Gastrocnemius medialis (tissue), 4 donors: ENCODE measurements at places on chromosomes 11 and 22. TPM values are rescaled to one million over a fixed set of nuclear protein-coding genes. Genes with fewer than 3 reads are reported as not detected.

The PVALB gene
- 1.2 TPM for total RNA-seq

The UPK3A gene
- total RNA-seq = 6.4 TPM

The FBLN1 gene
- 12.5 TPM for total RNA-seq

The MAJIN gene
- not detected for total RNA-seq

The MPZL2 gene
- total RNA-seq = 1.2 TPM

The SYT13 gene
- not detected for total RNA-seq

The PRG3 gene
- not detected for total RNA-seq

The C11orf52 gene
- 6.7 TPM for total RNA-seq

The MRGPRX1 gene
- not detected for total RNA-seq

The AP1B1 gene
- 44.6 TPM for total RNA-seq

DNA sequence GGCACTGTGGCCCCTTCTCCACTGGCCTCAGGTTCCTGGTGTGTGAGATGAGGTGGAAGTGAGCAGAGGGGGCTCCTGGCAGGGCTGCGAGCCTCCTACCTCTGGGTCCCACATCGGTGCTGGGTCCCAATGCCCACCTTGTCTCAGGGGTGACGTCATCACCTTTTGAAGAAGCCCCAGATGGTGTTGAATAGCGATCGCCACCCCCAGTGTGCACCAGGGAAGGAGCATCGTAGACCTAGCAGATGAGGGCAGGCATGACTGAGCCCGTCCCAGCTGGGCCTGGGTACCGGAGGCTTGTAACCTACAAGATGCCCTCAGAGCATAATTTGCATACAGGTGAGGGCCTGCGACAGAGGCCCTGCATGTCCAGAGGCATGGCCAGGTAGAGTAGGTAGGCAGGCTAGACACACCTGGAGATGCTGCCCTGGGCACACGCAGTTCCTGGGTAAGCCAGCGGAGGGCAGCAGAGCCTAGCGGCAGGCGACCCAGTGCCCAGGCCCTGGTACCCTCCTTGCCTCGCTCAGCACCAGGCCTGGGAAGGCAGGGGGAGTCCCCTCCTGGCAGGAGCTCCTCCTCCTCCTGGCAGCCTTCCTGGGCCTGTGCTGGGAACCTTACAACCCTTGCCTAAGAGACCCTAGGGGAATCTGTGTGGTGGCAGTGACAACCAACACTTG lies 52.5 kb downstream of the TPCN2 start:
- peak; percentile 36 for DNase-seq

DNA sequence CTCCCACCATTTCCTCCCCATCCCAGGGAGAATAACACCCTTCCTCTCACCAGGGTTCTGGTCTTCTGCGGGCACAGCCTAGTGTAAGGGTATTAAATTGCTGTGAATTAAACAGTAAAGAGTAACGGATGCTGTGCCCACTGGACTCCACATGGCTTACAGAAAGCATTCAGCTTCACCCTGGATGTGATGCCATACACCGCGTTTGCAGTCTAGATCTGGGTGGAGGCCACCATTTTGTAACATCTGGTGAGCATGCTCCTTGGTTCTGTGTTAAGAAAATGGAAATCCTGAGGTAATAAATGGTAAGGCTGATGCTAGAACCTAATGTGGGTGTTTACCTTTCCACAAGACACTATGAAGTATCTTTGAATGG lies 331.8 kb upstream of the B3GAT1 start:
- DNase-seq = no peak

DNA sequence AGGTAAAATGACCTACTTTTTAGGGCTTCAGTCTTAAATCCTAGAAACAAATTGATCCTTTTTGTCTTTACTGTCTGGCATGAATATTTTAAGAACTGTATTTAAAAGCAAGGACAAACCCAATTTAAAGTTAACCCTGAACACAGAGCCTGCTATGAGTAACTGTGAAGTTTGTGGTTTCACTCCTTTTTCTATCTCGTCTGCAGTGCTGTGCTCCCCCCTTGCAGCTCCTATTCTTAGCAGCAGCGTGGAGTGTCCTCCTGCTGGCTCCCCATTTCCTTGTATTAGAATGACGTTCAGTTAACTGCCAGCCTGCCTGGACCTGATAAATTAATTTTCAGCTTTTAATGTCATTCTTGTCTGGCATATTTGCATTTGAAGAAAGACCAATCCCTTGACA lies 40.0 kb upstream of the LRRC4C start:
- DNase-seq = no peak

- no peak for DNase-seq
Measured at GRCh38 chr22:49865156-49865555, 11.5 kb downstream of the ZBED4 start.

DNA sequence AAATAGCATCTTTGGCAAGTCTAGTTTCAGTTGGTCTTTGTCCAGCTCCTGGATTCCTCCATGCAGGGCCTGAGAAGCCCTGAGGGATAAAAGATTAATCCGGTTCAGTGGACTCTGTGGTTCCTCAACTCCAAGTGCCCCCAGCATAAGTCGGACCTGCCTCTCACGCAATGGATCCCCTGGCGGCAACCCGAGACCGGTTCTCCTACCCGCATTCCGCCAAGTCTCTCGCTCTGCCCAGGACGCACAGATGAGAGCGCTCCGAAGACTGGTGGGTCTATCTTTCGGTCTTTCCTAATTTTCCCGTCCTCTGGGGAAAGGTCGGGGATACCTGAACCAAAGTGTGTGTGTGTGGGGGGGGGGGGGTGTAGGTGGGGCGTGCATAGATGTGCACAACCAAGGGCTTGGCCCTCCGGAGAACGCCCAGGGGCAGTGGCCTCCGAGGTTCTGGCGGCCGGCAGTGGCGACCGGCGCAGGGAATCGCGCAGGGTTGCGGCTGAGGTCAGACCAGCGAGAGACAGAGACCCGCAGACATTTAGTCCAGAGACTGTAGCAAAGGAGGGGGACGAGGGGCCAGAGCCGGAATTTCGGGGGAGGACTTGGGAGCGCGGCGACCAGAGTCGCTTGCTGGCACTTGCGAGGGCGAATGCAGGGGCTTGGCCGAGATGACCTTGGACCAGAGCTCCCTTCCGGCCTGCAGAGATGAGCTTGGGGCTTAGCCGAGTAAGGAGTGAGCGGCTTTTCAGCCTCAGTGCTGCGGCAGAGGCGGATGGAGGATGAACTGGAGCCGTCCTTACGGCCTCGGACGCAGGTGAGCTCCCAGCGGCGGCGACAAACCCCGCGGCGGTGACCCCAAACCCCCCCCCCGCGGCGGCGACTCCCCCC lies 712 bp upstream of the SLC2A11 start:
- peak; percentile 61 for DNase-seq

GRCh38 chr11:72561856-72562255 lies 112.4 kb downstream of the PDE2A start:
- DNase-seq = no peak

- peak; percentile 74 for DNase-seq
Measured at GRCh38 chr11:125299061-125299615, 134.6 kb downstream of the PKNOX2 start.

DNA sequence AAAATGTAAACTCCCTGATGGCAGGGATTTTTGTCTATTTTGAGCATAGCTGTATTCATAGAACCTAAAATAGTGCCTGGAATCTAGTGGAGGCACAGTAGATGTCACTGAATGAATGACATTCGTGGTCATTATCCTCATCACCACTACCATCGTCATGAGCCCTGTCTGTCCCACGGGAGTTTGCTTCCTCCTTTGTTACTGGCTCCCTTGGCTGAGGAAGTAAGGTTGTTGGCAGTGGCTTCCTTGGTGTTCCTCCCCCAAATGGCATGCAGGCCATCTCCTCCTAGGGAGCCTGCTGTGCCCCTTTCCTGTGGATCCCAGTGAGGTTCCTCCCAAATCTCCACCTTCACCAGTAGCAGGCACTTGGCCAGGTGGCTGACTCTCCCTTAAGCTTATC lies 183.0 kb downstream of the CEP164 start:
- DNase-seq = no peak

DNA sequence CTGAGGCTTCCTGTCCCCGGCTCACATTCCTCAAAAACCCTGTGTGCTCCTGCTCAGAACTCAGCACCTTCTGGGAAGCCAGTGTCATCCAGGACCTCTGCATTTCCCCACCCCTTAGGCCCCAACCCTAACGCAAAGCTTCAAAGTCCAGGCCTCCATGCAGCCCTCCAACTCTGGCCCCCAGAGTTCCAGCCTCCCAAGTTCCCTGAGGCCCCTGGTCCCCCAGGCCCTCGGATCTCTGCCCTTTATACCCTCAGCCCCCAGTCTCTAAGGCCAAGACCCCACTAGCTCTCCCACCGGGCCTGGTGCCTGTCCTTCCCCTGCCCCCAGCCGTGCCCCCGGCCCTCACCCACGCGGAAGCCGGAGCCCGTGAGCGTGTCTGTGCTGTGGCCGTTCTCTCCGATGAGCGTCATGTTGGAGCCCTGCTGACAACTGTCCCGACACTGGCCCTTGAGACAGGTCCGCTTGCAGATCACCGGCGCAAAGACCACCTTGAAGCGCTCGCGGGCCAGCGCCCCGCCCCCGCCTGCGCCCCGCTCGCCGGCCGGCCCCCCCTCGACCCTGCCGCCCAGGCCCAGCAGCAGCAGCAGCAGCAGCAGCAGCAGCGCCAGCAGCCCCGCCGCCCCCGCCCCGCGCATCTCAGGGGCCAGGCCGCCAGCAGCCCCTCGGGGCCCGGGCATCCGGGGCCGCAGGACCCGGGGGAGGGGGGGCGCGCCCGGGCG lies 718 bp downstream of the LTBP3 start:
- no peak for DNase-seq

GRCh38 chr11:107183953-107184352 lies 165.7 kb upstream of the GUCY1A2 start:
- no peak for DNase-seq

- no peak for DNase-seq
Measured at GRCh38 chr11:17188675-17189074, 19.1 kb downstream of the PIK3C2A start.

GRCh38 chr11:128906185-128907050 lies 15.3 kb downstream of the KCNJ5 start:
- no peak for DNase-seq

GRCh38 chr11:76560219-76560618 lies 110.3 kb downstream of the LRRC32 start:
- DNase-seq = no peak

DNA sequence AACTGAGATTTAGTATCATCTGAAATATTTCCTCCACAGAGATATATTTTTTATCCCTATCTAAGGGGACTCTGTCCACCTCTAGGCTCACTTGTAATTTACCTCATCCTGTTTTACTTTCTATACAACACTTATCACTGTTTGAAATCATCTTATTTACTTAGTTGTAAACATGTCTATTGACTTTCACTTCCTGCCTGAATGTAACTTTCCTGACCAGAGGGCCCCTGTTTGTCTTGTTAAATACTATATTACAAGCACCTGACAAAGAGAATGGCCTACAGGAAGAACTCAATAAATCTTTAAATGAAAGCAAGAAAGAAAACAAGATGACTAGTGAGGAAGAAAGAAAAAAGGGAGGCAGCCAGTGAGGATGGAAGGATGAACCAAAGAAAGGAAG lies 1727.5 kb downstream of the LRRC4C start:
- no peak for DNase-seq

DNA sequence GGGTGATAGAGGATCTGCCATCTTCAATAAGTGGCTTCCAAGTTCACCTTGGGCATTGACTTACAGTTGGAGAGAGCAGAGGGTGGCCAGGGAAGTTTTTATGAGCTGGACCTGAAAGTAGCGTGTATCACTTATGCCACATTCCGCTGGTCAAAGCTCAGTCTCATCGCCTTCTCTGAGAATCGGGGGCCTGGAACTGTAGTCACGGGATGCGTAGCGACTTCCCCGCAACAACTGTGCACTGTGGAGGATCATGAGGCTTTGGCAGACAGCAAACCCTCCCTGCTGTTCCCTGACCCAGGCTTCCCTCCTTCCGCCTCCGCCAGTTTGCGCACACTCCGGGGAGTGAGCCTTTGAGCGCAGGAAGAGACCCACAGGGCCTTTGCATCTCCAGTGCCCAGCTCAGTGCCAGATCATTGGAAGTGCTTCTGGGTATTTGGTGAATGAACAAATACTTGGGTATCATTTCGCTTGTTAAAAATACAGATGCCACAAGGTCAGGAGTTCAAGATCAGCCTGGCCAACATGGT lies 95.5 kb downstream of the CEP164 start:
- no peak for DNase-seq
